ENCODE measurements at places on chromosomes 4 and X.
A peak's percentile ranks its signal among the peaks of the same experiment; 100 is the strongest.

DNA sequence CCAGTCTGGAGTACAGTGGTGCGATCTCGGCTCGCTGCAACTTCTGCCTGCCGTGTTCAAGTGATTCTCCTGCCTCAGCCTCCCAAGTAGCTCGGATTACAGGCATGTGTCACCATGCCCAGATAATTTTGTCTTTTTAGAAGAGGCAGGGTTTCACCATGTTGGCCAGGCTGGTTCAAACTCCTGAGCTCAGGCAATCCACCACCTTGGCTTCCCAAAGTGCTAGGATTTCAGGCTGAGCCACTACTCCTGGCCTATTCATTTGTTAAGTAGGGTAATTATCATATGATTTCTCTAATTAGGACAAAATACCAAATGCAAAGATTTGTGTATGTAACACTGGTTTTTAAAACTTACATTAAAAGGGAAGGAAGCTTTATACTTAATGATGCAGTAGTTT lies 137.8 kb downstream of the GPM6A start:
- DNase-seq: no peak

- DNase-seq: no peak
These were observed 78.8 kb upstream of the GPR174 start for GRCh38 chrX:79065696-79066095.

- no peak for DNase-seq
These were observed 12.2 kb upstream of the TMEM164 start for GRCh38 chrX:109990582-109991276.

- DNase-seq: no peak
These were observed 43.4 kb downstream of the MOB1B start for GRCh38 chr4:70945452-70946055.

DNA sequence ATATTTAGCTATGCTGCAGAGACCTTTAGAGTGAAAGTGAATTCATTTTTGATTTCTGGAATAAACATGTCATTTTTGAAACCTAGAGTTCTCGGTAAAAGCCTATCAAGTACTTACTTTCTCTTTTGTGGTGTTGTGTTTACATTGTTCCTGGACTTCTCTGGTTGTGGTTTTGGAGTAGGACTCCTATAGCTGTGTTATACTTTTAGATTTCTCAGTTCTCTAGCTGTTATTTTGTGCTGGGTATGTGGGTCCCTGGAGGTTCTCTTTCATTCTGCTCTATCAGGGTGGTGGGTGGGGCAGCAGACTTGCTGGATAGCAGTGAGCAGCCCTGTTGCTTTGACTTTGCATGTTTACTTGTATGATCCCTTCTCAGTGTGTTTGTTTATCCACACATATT lies 25.6 kb upstream of the MSMO1 start:
- DNase-seq: no peak

DNA sequence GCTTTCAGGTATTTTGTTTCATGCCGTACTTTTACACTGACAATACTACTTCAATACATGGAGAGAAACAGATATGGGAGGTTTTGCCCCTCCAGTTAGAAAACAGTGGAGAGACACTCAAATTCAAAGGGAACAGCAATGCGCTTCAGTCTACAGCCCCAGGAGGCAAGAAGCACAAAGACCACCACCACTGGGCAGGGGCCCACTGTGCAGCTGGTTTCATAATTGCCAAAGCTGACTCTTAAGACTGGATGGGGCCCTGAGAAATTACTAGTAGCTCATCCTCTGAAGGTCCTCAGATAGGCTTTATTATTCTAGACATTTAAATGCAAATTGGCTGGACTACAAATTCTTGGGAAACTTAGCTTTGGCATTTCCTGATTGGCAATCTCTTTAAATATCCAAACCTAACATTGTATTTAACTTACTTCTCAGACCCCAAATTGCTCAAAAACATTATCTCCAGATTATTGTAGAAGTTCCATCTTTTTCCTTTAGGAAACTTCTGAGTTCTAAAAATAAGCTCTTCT lies 85.9 kb upstream of the GPR34 start:
- no peak for DNase-seq

GRCh38 chr4:186587416-186588018 lies 32.1 kb upstream of the MTNR1A start:
- peak; percentile 90 for DNase-seq

DNA sequence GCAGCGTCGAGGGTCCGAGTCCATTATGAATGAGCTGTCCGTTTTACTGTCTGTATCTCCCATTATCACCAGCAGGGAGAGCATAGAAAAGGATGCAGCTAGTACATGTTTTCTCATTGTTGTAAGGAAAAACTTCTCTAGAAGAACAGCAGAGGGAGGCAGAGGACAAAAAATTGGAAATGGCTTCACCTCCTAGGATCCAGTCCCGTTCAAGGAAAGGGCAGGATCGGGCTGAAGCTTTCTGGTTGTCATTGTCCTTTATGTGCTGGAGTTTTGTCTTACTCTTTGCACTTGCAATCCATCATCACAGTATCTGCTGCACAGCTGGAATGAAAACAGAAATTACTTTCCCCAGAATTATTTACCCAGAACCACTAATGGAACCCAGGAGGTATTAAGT lies 14.7 kb downstream of the NDP start:
- DNase-seq: peak; percentile 90

DNA sequence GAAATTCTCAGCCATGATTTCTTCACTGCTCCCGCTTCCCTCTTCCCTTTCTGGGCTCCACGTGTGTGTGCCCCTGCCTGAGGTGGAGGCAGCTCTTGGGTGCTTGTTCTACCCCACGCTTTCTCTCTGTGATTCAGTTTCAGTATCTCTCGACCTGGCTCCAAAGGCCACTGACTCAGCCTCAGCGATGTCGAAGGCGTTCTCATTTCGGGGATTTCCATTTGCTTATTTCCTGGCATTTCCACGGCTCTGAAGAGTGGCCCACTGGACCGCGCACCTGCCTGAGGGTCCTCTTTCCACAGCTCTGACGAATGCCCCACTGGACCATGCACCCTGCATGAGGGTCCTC lies 52.4 kb downstream of the GAK start:
- DNase-seq: no peak

DNA sequence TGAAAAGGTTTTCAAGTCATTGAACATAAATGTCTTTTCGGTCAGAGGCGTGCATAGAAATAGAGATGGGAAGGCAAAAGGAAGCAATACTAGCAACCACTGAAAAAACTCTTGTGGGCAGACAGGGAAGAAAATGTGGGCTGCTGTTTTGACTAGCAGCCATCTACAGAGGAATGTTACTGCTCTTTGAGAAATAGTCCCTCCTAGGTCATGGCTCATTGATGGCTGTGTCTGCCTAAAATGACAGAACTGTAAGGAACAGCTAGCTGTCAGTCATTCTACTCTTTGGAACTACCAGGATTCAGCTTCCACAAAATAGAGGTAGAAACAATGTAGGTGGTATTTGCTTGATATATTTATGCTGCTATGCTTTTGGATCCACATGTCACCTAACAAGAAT lies 26.9 kb upstream of the TMPRSS11B start:
- DNase-seq: no peak

GRCh38 chr4:153248641-153249198 lies 44.5 kb downstream of the TRIM2 start:
- DNase-seq: no peak

- DNase-seq: no peak
These were observed 28.6 kb downstream of the SLC16A2 start for GRCh38 chrX:74449937-74450330.

DNA sequence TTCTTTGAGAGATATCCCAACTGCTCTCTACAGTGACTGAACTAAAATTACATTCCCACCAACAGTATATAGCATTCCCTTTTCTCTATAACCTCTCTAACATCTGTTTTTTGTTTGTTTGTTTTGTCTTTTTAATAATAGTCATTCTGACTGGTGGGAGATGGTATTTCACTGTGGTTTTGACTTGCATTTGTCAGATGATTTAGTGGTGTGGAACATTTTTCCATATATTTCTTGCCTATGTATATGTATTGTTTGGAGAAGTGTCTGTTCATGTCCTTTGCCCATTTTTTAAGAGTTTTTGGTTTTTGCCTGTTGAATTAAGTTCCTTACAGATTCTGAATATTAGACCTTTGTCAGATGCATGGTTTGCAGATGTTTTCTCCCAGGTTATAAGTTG lies 9.0 kb downstream of the USO1 start:
- no peak for DNase-seq

GRCh38 chr4:78779280-78779679 lies 3.1 kb downstream of the BMP2K start:
- peak; percentile 35 for DNase-seq

GRCh38 chrX:151393514-151393913 lies 3.5 kb upstream of the VMA21 start:
- DNase-seq: no peak

DNA sequence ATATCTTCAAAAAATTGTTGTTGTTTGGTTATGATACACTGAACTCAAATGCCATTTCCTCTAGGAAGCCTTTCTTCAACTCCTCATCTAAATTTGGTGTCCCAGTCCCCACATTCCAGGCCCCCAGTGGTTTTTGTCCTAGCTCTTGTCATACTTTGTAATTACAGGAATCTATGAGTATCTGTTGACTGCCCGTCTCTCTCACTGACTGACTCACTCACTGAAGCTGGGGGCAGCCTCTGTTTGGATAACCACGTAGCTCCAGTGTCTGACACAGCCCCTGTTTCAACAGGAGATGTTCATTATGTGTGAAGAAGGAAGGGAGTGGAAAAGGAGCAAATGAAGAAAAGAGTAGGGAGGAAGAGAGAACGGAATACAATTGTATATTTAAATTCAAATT lies 284.1 kb upstream of the TENM3 start:
- peak; percentile 26 for DNase-seq

- DNase-seq: no peak
These were observed 51.5 kb upstream of the ETNPPL start for GRCh38 chr4:108814326-108814725.

- no peak for DNase-seq
These were observed 8.9 kb upstream of the SMIM10 start for GRCh38 chrX:134981910-134982309.
